ENCODE measurements at places on chromosomes 6 and 20.

DNA sequence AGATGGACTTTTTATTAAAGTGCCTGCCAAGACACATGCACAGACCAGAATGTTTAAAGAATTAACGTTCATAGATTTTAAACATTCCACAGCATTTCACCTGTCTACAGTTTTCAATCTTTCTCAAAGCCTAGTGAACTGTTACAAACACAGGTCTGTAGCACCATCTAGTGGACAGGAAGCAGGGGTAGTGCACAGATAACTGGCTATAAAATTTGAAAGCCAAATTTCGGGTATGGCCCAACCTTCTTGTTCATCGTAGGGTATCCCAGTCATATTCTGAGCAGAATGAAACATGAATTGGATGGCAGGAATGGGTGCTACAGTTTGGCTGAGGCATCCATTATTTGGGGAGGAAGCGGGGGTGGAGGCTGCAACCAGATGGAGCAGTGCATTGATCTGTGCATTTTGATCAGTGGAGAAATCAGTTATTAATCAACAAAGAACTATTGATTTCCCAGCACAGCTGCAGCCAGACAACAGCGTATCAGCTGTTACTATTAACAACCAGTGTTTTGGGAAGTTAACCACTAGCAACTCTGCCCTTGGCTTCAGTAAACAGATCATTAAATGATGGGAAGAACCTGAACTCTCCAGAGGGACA, 56.1 kb upstream of the B3GAT2 start:
- no peak for DNase-seq

GRCh38 chr6:20715135-20715806, 181.0 kb downstream of the CDKAL1 start:
- DNase-seq, result no peak

GRCh38 chr6:41315943-41316620, 19.3 kb upstream of the NCR2 start:
- DNase-seq, result no peak

GRCh38 chr6:101276066-101276465, 117.4 kb upstream of the GRIK2 start:
- DNase-seq, result no peak

DNA sequence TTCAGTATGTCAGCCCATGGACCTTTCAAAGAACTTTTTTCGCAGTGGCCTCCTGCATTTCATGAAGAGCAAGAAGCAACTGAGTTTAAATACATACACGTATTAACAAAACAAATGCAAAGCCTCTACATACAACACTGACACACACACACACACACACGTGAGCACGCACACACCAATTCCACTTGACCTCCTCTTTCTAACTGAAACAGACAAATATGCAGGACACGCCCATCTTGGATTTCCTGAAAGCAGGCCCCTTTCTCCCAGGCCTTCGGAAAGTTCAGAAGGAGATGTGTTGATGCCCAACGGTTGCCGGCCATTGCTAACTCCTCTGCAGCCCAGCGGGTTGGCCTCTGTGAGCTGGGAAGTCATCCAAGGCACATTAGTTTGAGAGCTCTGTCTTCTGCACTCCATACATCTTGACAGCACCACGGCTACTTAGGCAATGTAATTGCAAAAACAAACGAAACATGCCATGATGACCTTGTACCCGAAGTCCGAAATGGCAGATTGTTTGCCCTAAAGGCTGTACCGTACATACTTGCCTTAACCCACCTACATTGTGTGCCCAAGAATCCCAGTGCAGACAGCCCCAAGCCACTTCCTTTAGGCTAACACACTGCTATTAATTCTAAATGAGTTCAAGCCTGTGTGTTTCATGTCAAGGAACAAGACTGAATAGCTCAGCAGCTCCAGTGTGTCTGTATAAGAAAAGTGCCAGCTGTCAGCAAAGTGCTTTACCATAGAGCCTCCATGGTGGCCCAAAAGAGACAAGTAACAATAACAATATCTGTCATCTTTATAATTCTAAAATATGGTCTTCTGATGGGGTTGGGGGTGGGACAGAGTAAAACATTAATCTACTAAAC, 138.8 kb upstream of the RNF217 start:
- DNase-seq, result no peak

All from CD4-positive, alpha-beta T cell treated with Interleukin-1 beta for 1 hour (primary cell).